Activated CD8-positive, alpha-beta T cell treated with anti-CD3 and anti-CD28 coated beads, Interleukin-2, amount 10 ng/mL, durations not matched to agents 7 days and 5 days (primary cell): ENCODE measurements at places on chromosomes 5 and 9. TPM values are rescaled to one million over a fixed set of nuclear protein-coding genes. Genes with fewer than 3 reads are reported as not detected.

DNA sequence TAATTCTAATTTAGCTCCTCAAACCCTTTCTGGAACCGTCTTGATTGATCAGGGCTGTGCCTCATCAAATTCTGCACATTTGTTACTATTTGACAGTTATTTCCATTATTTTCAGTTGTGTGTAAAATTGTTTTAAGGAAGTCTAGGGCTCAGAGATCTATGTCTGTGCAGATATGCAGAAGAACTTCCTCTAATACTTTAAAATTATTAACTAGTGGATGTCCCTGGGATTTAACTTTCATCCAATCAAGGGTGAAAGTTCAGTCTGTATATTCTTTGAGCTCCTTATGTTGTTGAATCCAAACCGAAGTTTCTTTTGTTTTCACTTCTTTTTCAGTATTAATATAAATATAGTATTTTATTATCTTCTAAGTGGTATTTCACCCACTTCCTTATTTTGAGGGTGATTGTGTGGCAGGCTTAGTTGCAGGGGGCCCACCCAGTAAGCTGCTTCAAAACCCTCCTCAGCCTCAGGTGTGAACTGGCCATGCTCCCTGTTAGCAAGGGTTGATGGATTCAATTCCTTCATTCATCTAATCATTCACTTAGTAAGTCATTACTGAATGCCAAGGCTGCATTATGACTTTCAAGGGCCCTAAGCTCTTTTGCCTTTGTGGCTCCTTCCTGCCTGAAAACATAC is 2.1 kb upstream of the CAMLG start:
- peaks cover 8% of the 10 kb centered on the region for H3K36me3 ChIP-seq
- no peaks in the 10 kb centered on the region for H3K27me3 ChIP-seq
- no peak overlapping the region for H3K4me3 ChIP-seq
- no peak for DNase-seq
- H3K27ac ChIP-seq, result no peak overlapping the region

DNA sequence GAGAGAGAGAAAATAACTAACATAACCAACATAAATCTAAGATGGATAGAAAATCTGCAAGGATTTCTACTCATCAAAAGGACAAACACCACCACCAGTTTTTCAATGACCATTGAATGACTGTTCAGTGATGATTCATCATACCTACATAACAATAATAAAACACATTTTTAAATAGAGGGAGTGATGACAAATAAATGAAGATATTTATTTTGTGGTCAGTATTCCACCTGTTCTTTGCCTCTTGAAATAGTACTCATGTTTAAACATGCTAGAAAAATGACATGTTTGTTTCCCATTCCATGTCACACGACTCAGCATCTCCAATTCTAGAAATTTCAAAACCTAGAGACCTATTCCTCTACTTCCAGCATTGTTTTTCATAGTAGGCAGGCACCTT is 34.6 kb upstream of the ADAMTS16 start:
- H3K27ac ChIP-seq, result no peak overlapping the region
- no peaks in the 10 kb centered on the region for H3K36me3 ChIP-seq
- H3K27me3 ChIP-seq, result no peaks in the 10 kb centered on the region
- no peak overlapping the region for H3K4me3 ChIP-seq
- no peaks in the 10 kb centered on the region for H3K4me1 ChIP-seq

DNA sequence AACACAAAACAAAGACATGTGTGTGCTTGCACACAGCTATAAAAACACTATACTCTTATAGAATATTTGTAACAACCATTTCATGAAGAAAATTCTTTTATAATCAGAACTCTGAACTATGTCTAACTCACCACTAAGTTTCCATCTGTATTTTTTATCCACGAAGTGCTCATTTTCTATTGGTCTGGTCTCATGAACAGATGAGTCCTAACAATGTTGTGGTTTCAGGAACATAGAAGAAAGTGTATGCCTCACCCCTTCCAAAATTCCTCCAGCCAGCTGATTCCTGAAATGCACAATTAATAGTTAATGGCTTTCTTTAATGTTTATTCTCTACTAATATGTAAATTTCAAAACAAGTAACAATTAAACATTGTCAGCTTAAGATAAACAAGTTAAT is 325.3 kb upstream of the GRAMD2B start:
- no peak overlapping the region for H3K4me3 ChIP-seq
- H3K27ac ChIP-seq, result no peak overlapping the region
- no peaks in the 10 kb centered on the region for H3K27me3 ChIP-seq
- H3K36me3 ChIP-seq, result no peaks in the 10 kb centered on the region
- no peak for DNase-seq
- no peaks in the 10 kb centered on the region for H3K4me1 ChIP-seq

- no peak overlapping the region for H3K27ac ChIP-seq
- no peak for DNase-seq
- no peaks in the 10 kb centered on the region for H3K27me3 ChIP-seq
- no peaks in the 10 kb centered on the region for H3K36me3 ChIP-seq
- H3K4me3 ChIP-seq, result no peak overlapping the region
Observed at GRCh38 chr9:130199605-130200004, 27.4 kb downstream of the NCS1 start.

GRCh38 chr9:123049589-123050222 is 16.2 kb downstream of the GPR21 start:
- no peak overlapping the region for H3K27ac ChIP-seq
- no peak overlapping the region for H3K4me3 ChIP-seq
- peaks cover 4% of the 10 kb centered on the region for H3K36me3 ChIP-seq
- DNase-seq, result no peak
- no peaks in the 10 kb centered on the region for H3K27me3 ChIP-seq
- peaks cover 10% of the 10 kb centered on the region for H3K4me1 ChIP-seq

GRCh38 chr5:1292846-1293415 is 1.9 kb downstream of the TERT start:
- H3K4me1 ChIP-seq, result peaks cover 2% of the 10 kb centered on the region
- peaks cover 17% of the 10 kb centered on the region for H3K27me3 ChIP-seq
- no peak overlapping the region for H3K27ac ChIP-seq
- no peak overlapping the region for H3K4me3 ChIP-seq
- DNase-seq, result no peak
- no peaks in the 10 kb centered on the region for H3K36me3 ChIP-seq

GRCh38 chr5:157575381-157576020 is at the start of gene ADAM19:
Gene ADAM19 (minus strand): TSS chr5:157575775. CDS start chr5:157575696, 79 bp downstream.
- H3K27me3 ChIP-seq, result peaks cover 6% of the 10 kb centered on the region
- peak; percentile 57 for DNase-seq
- peak within 1 kb of the TSS; percentile 84 for H3K27ac ChIP-seq
- H3K36me3 ChIP-seq, result peaks cover 28% of the 10 kb centered on the region
- peaks cover 71% of the 10 kb centered on the region for H3K4me1 ChIP-seq
- peak within 1 kb of the TSS; percentile 92 for H3K4me3 ChIP-seq

DNA sequence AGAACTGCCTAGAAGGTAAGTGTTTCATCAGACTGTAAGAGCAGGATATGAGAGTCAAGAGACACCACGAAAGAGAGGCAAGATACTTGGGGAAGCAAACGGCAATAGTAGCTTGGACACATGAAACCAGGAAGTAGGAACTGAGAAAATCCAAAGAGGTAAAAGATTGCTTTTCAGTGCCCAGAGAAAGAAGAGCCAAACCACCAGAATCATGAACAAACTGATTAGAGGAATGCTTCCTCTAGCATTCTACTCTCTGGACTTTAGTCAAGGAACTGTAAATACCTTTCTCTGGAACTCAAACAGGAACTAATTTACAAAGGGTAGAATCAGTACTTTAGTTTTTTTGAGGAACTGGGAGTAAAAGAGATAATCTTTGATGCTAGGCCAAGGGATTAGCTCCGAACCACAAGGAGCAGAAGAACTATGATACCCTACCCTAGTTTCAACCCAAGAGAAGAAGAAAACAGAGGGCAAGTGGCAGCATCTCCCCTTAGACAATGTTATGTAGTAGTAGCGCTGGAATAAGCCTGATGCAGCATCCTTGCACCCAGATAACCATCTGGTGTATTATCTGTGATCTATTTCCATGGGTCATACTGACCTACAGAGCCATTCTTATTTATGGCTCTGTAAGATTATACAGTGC is 41.3 kb downstream of the EFCAB9 start:
- H3K4me3 ChIP-seq, result no peak overlapping the region
- peaks cover 42% of the 10 kb centered on the region for H3K4me1 ChIP-seq
- peaks cover 31% of the 10 kb centered on the region for H3K36me3 ChIP-seq

DNA sequence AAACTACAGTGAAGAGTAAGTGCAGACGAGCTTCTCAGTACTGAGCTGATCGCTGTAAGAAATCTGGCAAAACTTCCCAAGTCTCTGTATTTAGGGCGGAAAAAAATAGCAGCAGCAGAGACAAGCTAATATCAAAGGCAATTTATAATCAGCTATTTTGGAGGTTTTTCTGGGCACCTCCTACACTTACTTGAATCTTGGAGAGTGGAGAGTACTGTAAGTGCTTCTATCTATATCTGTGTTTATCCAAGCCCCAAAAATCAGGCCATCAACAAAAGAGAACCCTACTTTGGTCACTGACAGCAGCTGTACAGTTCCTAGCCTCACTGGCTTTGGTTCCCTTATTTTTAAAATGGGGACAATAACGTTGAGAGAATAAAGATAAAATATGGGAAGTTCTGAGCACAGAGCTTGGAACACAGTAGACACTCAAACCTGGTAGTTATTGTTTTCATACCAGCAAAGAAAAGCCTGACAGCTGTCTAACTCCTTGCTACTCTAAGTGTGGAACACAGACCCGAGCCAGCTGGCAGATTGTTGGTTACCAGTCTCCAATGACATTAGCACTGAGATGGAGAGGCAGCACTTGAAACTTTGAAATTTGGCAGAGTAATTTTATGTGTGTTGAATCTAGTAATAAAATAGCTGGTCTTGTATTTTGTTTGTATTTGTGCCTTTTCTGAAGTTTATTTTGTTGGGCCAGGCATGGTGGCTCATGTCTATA is 96.0 kb upstream of the SLC28A3 start:
- no peaks in the 10 kb centered on the region for H3K4me1 ChIP-seq
- H3K27me3 ChIP-seq, result no peaks in the 10 kb centered on the region
- H3K36me3 ChIP-seq, result no peaks in the 10 kb centered on the region
- DNase-seq, result no peak

DNA sequence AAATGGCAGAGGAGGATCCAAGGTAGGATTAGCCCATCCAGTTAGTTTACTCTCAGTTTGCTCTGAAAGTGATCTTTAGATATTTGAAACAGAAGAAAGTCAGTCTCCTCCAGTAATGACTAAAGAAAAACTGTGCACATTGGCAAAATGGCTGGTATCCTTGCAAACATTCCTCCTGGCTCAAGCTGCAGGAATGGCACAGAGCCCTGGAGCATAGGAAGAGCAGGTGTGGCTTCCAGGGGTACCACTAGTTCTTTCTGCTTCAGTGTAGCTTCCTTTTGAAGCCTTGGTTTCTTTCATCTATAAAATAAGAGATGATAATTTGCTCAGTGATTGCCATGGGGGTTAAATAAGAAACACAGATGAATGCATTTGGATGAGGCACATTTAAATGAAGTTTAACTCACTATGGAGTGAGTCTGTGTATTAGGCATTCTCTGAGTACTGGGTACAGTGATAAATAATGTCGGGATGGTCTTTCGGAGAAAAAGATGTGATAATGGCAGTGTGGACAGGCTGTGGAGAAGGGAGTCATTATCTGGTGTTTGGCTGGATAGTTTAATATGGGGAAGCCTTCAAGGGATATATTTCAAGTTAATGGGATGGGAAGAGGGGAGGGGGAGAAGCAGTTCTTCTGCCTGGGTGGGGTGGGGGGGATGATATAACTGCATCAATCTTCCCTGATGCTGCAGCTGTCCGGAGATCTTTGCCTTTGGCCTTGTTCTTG is 217.3 kb upstream of the KLF4 start:
- no peaks in the 10 kb centered on the region for H3K4me1 ChIP-seq
- no peak for DNase-seq

GRCh38 chr5:94024101-94024500 is 282.7 kb upstream of the POU5F2 start:
- H3K4me1 ChIP-seq, result no peaks in the 10 kb centered on the region
- H3K4me3 ChIP-seq, result no peak overlapping the region
- no peak overlapping the region for H3K27ac ChIP-seq
- no peaks in the 10 kb centered on the region for H3K27me3 ChIP-seq
- peaks cover 37% of the 10 kb centered on the region for H3K36me3 ChIP-seq

DNA sequence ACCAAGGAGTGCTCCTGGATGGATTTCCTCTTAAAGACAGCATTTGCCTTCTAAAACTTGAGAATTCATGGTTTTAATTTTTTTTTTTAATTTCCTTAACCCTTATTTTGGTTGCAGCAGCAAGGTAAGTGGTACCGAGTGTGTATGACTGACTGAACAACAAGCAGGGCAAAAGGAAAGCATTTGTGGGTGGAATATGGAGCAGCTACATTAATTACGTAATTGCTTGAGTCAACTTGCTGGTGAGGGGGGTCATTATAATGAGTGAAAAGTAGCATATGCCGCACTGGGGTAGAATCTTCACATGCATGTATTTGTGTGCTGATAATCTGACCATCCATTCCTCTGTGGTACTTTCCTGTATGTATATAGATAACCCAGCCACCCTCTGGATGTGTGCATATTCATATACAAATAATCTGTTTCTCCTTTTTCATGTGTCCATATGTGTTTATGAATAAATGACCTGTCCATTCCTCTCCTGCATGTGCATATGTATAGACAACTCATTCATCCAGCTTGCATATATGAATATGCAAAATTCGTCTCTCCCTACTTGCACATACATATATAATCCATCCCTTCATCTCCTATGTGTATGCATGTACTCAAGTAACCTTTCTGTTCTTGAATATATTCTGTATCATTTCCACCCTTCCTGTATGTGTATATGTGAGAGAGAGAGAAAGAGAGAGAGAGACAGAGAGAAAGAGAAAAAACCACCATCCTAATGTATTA is 147.5 kb upstream of the RUSC2 start:
- H3K27ac ChIP-seq, result no peak overlapping the region
- no peak for DNase-seq
- H3K4me1 ChIP-seq, result no peaks in the 10 kb centered on the region
- H3K36me3 ChIP-seq, result no peaks in the 10 kb centered on the region
- no peak overlapping the region for H3K4me3 ChIP-seq

DNA sequence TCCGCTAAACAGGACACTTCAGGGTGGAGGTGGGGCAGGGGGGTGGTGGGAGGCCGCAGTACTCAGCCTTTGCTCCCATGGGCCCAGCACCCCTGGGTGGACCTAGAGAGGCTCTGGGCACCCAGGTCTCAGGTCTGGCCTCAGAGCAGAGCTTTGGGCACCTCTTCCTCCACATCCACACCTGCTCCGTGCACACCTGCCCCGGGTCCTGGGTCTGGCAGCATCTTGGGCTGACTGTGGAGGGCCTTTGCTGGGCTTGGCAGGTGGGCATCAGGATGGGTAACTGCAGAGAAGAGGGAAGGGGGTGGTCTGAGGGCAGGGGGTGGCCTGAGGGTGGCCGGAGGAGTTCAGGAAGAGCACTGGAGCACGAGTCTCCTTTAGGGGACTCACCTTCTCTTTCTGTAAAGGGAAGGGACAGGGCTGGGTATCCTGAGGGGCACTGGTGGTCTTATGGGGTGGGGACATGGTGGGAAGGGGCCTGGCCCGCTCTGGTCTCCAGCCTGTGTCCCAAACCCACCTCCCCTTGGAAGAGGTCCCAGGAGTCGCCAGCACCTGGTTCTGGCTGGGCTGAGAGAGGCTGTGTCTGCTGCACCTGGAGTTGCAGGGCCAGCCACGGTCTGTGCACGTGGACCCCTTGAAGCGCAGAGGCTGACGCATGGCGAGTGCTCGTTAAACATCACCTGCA is 106.7 kb upstream of the IER5L start:
- H3K36me3 ChIP-seq, result no peaks in the 10 kb centered on the region
- no peak overlapping the region for H3K4me3 ChIP-seq
- no peaks in the 10 kb centered on the region for H3K4me1 ChIP-seq
- peaks cover 2% of the 10 kb centered on the region for H3K27me3 ChIP-seq

Gene PDCD1LG2
- 0.55 TPM for total RNA-seq

Gene ADAMTSL2
- not detected for total RNA-seq

Gene KCNV2
- not detected for total RNA-seq

Gene PCA3
- total RNA-seq, result not detected

Gene CKMT2
- not detected for total RNA-seq

Gene PCDHGA3
- total RNA-seq, result not detected

Gene CAPSL
- total RNA-seq, result not detected
